ENCODE measurements at places on chromosomes 1 and 21.

- ATAC-seq: no peak
Observed at GRCh38 chr1:40743452-40743851, 40.1 kb upstream of the KCNQ4 start.

- no peak for ATAC-seq
Observed at GRCh38 chr21:44301961-44302406, 2.1 kb downstream of the PFKL start.

- no peak for ATAC-seq
Observed at GRCh38 chr1:4028139-4028501, 128.0 kb upstream of the C1orf174 start.

DNA sequence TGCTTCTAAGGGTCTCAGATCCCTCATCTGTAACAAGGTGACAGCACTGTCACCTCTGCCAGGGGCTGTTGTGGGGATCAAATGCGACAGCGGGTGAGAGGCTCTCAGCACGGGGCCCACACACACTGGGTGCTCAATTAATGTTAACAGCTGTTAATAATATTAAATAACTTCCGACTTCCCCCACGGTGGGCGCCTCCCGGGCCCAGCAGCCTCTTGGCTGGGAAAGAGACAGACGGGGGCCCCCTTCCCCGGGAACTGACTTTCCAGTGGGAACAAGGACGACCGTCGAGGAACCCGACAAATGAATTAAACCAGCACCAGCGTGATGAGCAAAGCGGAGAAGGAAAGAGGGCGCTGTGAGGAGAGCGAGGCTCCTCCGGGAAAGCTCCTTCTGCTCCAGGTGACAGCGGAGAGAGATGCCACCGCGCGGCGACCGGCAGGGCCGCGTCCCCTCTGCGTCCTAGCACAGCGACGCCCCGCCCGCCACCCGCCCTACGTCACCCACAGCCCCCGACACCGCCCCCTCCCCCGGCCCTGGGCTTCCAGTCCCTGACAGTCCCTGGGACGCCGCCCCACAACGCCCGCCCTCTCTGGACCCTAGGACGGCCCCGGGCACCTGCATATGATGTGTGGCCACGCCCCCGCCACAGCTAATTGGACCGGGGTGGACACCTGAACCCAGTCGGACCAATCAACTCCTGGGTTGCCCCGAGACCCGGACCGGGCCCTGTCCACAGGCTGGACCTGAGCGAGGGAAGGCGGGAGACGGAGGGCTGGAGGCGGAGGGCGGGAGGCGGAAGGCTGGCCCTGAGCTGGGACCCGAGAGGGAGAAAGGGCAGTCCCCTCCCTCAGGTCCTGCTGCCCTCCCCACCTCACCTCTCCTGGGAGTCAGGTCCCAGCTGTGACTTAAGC is 38.2 kb downstream of the MATN1 start:
- ATAC-seq: no peak

DNA sequence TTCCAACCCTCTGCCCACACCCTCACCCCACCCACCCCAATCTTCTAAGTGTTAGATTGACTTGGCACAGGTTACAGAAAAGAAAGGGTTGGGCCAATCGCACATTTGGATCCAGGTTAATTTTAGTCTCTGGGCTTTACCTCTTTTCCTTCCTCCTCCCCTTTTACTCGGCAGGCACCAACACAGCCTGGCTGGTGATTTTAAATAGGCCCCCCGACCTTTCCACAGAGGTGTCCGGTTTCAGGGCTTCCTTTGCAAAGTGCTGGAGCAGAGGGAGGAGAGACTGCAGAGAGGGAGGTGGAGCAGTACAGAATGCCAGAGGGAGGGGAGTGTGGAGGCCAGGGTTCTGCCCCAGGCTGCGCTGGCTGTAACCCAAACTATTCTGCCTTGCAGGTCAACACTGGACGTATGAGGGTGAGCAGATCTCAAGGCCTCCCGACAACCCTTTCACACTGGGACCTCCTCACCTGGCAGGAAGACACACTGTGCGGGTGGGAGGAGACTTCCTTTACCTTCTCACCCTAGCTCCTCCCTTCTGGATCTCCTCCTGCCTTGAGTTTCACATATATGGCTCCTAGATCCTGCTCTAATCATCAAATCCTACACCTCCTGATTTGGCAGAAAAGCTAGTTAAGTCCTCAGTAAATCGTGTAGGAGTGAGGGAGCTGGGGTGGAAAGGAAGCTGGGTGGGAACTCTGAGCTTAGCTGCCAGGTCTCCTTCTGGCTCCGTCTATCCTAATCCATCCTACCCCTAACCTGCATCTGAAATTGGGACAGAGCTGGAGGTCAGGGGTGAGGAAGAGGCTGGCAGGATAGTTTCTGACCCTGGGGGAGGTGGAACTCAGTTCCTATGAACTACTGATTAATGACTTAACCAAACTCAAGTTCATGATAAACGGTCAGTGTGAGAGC is 2.4 kb downstream of the CA14 start:
- peak; percentile 68 for ATAC-seq

- ATAC-seq: no peak
Observed at GRCh38 chr1:17719874-17720273, 35.3 kb upstream of the ACTL8 start.

DNA sequence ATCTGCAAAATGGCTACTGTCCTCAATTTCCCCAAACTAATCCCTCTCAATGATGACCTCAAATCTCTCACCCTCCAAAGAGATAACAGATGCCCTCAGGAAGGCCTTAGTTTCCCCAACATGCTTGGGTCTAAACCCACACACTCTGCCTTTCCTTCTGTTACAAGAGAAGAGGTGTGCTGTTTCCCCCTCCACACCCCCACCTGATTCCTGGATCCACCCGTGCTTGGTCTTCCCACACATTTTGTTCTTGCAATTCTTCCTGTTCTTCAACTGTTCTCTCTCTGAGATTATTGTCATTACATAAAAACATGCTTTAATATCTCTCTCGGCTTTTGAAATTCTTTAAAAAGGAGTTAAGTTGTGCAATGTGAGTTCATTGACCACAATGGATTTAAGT is 5.7 kb upstream of the CBR3 start:
- no peak for ATAC-seq

DNA sequence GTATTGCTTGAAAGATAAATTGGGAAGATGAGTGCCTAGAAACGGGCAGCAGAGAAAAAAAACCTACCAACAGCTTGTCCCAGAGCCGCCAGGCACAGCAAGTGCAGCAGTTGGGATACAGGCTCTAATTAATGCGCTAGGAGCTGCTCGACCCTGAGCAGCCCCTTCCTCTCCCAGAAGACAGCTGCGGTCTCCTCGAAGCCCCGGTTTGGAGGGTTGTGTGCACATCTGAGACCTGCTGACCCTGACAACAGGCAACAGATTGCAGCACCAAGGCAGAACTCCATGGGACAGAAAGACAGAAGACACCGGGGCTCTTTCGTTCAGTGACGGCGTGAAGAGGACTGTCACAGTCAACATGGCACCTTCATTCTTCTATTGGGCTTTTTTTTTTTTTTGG is 101.4 kb downstream of the TSEN15 start:
- no peak for ATAC-seq

GRCh38 chr1:83559129-83559840 is 439.6 kb downstream of the TTLL7 start:
- no peak for ATAC-seq

DNA sequence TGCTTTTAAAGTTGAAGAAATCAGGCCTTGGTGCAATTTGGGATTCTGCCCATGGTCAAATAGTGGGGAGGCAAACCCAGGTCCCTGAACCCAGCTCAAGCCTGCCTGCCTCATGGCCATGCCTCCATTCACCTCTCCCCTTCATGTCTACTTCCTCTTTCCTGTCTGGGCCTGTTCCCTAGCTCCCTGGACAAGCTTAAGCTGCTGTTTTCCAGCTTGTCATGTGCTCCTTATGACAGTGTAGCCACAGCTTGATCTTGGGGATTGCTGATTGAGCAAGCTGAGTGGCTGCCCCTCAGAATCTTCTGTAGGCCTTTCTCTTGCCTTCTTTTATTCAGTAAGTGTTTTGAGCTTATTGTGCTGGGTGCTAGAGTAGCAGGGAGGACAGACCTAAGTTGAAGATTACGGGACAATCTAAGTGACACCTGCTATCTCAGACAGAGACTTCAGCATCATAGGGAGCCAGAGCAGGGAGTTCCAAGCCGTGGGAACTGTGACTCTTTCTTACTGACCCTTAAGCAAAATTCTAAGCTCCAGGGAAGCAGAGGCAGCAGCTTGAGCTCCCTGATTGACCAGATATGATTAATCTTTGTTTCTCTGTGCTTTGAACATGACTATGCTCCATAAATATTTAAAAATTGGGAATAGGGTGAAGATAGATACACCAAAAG is 520 bp upstream of the MR1 start:
- peak; percentile 57 for ATAC-seq

DNA sequence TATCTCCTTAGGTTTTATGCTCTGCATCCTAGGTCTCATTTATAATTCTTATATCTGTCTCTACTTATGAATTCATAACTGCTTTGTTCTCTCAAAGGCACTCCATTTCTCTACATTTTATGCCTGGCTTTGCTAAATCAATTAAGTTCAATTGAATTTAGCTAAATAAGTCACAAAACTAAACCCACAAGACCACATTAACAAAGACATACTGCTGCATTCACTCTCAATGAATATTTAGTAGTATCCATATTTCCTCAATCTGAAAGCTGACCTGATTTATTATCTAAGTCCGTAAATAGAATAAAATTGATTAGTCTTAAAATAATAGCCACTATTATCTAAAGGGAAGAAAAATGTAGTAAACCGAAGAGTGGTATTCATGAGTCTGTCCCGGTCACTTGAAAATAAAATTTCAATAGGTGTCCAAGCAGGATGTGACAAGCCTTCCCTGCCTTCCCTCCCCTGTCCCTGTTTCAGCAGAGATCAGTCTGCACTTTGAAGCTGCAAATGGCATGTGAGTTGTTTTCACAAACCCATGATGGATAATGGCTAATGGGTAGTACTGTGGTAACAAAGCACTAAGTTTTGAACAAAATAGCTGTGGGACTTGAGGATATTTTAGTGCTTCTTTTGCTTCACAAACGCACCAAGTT is 295.0 kb upstream of the NCAM2 start:
- no peak for ATAC-seq

- ATAC-seq: no peak
Observed at GRCh38 chr1:101064697-101065096, 39.1 kb upstream of the DPH5 start.

GRCh38 chr1:19137158-19137557 is 72.9 kb downstream of the UBR4 start:
- no peak for ATAC-seq

GRCh38 chr1:116496380-116496779 is 74.4 kb downstream of the CD58 start:
- ATAC-seq: no peak

DNA sequence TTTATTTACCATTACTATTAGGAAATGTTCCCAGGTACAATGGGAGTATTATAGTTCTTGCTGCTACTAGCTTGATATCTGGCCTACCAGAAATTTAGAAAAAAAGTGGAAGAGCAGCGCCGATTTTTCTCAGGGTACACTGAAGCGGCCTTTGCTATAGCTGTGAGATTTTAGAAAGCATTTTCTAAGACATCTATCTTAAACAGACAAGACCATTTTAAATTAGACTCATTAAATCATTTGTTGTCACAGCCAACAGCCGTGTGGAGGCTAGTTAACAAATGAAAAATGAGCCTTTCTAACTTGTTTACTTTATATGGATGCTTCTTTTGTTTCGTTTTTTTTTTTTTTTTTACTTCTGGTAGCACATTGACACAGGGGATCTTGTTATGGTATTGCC is 183.2 kb upstream of the ZRANB2 start:
- ATAC-seq: no peak

- no peak for ATAC-seq
Observed at GRCh38 chr1:243746751-243747150, 103.3 kb downstream of the AKT3 start.

DNA sequence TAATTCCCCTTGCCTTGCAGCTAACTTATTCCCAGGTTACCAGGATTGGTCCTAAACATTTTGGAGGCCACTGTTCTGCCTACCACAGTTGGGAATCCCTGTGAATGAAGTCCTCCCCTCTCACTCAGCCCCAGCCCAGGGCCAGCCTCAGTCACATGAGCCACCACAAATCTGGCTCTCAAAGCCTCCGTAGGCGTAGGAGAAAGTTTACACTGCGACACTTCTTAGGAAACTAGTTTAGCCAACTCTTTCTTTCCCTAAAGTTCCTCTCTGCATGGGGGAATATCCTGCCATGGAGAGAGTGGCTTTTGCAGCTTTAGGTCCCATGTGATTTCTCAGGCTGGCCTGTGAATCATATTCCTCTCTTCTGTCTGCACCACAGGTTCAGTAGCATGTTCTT is 45.7 kb upstream of the ETV3 start:
- no peak for ATAC-seq

DNA sequence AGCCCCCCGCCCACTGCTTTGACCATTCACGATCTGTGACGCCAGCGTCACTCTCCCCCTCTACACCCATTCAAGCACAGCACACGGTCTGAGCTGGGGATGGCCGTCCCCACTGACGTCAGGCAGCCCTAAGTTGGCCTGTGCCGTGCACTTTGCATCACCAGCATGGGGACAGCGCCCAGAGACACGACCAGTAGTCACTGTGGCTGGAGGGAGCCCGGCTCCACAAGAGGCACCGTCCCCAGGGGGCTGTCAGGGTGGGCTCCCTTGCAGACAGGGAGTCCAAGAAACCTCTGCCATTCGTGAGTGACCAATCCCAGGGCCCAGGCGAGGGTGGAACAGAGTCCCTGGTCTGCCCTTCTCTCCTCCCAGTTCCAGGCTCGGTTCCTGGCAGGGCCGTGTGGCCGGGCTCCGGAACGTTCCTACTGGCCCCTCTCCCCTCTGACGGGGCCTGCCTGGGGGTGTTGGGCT is 2.3 kb downstream of the KRTAP10-8 start:
- no peak for ATAC-seq

DNA sequence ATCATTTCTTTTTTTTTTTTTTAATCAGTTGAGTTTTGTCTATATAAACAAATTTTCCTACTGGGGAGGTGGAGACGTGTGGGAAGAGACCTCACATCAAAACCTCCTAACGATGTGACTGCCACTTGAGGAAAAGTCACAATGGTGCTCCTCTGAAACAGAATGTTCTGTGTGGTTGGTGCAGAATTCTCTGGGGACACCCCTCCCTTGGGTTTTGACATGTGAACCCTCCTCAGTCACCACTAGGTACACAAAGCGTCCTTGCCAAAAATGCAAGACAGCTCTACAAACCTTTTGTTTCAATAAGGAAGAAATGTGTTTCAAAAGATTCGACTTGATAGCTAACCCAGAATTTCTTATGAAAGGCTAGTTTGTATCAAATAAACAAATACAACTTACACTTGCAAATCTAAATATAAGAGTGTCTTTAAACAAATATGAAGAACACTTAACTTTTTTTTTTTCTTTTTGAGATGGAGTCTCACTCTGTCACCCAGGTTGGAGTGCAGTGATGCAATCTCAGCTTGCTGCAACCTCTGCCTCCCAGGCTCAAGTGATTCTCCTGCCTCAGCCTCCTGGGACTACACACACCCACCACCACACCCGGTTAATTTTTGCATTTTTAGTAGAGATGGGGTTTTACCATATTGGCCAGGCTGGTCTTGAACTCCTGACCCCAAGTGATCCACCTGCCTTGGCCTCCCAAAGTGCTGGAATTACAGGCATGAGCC is 9.3 kb downstream of the SLC25A24 start:
- no peak for ATAC-seq

DNA sequence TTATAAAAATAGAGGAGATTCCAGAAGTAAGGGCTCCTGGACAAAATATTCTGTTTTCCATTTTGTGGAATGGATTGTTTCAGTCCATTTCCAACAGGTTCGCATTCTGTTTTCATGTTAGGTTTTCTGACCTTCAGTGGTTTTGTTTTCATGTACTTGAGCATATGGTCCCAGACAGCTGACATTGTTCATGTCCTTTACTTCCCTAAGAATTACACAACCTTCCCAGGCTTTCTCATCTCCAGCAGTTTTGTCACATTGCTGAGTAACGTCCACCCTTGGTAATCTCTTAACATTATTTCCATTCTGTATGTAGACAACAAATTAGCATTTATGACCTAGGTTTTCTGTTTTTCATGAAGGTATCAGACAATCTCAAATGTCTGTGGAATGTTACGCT is 21.0 kb upstream of the ERRFI1 start:
- ATAC-seq: peak; percentile 52
